Testis (tissue), 5 donors: ENCODE measurements at places on chromosomes 4 and X. TPM values are rescaled to one million over a fixed set of nuclear protein-coding genes. Genes with fewer than 3 reads are reported as not detected.

Gene UBL4A
- 18.9 TPM for total RNA-seq

Gene LEF1
- total RNA-seq, result 35.0 TPM

Gene CNKSR2
- total RNA-seq, result 17.3 TPM

Gene DUX4
- not detected for total RNA-seq

Gene TCEANC
- 4.8 TPM for total RNA-seq
